ENCODE measurements at places on chromosomes 12 and 14. TPM values are rescaled to one million over a fixed set of nuclear protein-coding genes. Genes with fewer than 3 reads are reported as not detected.

Gene PRPH
- total RNA-seq, result not detected

Gene OR4E2
- not detected for total RNA-seq

Gene RDH12
- not detected for total RNA-seq

Gene CD27
- 77.9 TPM for total RNA-seq

Gene NXPH4
- total RNA-seq, result 0.54 TPM

Gene MSI1
- not detected for total RNA-seq

Measured in activated naive CD4-positive, alpha-beta T cell treated with anti-CD3 and anti-CD28 coated beads, Interleukin-2, amount 50 U/mL, for 72 hours (primary cell).